Stimulated activated effector memory CD8-positive, alpha-beta T cell treated with anti-CD3 and anti-CD28 coated beads, Interleukin-12 subunit alpha, Interleukin-12 subunit beta, amount 100 ng/mL, for 72 hours (primary cell): ENCODE measurements at places on chromosomes 7 and 10.

- DNase-seq = no peak
Measured at GRCh38 chr7:132232406-132232805, 343.9 kb downstream of the PLXNA4 start.

DNA sequence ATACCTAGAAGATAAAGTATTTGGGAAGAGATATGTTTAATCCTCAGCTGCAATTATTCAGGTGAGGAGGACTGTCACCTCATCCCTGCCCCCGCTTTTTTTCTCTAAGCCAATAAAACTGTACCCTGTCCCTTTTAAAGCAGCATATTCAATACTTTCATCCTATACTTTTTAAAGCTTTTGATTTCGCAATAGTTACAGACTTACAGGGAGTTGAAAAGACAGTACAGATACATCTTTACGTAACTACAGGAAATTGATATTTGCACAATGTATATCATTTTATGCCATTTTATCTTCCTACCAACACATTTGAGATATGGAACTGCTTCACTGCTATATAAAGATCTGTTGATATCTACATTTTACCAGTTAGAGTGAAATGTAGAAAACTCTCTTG, 47.6 kb downstream of the STK17A start:
- DNase-seq = no peak

DNA sequence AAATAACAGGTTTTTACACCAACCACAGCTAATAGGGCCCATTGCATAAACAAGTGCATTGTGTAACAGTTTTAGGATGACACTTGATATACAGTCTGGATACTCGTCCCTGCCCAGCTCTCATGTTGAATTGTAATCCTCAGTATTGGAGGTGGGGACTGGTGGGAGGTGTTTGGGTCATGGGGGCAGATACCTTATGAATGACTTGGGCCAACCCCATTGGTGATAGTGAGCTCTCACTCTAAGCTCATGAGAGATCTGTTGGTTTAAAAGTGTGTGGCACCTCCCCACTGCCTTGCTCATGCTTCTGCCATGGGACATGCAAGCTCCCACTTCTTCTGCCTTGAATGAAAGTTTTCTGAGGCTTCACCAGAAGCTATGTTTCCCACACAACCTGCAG, 136.7 kb downstream of the PDE1C start:
- no peak for DNase-seq

DNA sequence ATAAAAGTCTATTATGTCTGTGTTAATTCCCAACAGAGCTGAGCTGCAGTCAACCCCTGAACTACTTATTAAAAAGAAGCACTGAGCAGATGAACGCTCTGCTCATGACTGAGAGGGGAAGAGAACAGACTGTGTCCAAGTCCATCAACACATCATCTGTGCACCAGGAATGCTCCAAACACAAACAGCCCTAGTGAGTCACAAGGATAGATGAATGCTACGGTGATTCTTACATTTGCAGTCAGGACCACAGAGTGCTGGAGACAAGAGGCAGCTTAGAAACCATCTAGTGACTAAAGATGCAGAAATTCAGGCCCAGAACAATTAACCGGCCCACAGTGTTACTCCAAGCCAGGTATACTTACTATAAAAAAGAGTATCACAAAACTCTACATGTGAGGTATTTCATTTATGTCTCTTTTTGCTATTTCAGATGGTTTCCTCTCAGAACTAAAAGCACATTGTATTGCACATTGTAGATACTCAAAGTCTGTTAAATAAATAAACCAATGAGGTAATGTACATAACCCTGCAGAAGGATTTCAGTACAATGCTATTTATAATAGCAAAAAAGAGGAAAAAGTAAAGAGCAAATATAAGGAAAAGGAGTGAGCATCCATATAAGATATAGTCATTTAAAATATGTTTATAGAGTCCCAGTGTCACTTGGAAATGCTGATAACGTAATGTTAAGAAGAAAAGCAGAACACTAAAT, 159.2 kb downstream of the KCNMA1 start:
- DNase-seq = no peak

- no peak for DNase-seq
Measured at GRCh38 chr7:143979998-143980397, 20.1 kb upstream of the OR6B1 start.
